ENCODE measurements at places on chromosomes 16 and 17. TPM values are rescaled to one million over a fixed set of nuclear protein-coding genes. Genes with fewer than 3 reads are reported as not detected.

Gene CDRT15L2
- not detected for total RNA-seq

Gene CES5A
- total RNA-seq = not detected

Gene ZNF18
- total RNA-seq = 13.9 TPM

Gene CSH2
- 3.6 TPM for total RNA-seq

Gene BAHCC1
- 0.22 TPM for total RNA-seq

Gene FNDC8
- not detected for total RNA-seq

Gene ICAM2
- total RNA-seq = 113 TPM

Gene SNX11
- 13.2 TPM for total RNA-seq

Gene AIPL1
- not detected for total RNA-seq

Gene CDC6
- 1.2 TPM for total RNA-seq

Gene TEKT3
- total RNA-seq = not detected

Gene NEUROD2
- not detected for total RNA-seq

Gene C16orf54
- 172 TPM for total RNA-seq

Gene CXCL16
- total RNA-seq = 15.3 TPM

Gene CSNK2A2
- 52.7 TPM for total RNA-seq

Measured in T-helper 17 cell (primary cell).